ENCODE measurements at places on chromosomes 16 and 17.

- peak; percentile 55 for DNase-seq
Measured at GRCh38 chr16:66229651-66230050, 136.8 kb upstream of the CDH5 start.

DNA sequence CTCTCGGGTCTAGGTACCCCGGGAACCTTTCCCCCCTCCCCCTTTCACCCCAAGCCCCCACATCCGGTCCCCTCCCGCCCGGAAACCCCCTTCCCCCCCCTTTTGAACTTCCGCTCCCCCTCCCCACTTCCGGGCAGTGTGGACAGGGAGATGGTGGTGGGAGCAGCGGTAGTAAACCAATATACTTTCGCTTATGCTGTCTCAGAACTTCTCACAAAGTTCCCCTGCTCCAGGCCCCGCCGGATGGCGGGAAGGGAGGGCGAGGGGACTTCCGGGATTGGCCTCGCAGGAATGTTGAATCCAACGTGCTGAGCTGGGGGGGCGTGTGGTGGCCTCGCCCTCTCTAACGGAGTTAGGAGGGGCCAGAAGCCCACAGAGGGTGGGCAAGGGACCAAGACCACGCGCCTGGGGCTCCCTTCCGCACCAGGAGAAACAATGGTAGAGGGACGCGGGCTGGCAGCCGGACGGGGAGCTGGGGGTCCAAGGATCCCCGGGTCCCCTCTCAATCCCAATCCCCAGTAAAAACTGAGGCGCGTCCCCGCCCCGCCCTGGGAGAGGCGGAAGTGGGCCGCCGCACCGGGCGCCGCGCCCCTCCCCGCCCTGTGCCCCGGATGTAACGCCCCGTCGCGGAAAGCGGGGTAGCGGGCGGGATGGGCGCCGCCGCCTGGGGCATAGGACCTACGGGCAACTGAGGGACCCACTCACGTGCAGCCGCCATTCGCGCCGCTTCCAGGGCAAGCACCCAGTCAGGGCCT, 742 bp downstream of the PFN1 start:
- DNase-seq: peak; percentile 79

GRCh38 chr17:66426397-66427033, 124.1 kb downstream of the PRKCA start:
- peak; percentile 59 for DNase-seq

- DNase-seq: no peak
Measured at GRCh38 chr17:70307430-70308225, 138.3 kb downstream of the KCNJ2 start.

- no peak for DNase-seq
Measured at GRCh38 chr16:80594756-80595155, 54.0 kb downstream of the DYNLRB2 start.

- peak; percentile 80 for DNase-seq
Measured at GRCh38 chr16:59632276-59632855, 898.2 kb upstream of the GOT2 start.

DNA sequence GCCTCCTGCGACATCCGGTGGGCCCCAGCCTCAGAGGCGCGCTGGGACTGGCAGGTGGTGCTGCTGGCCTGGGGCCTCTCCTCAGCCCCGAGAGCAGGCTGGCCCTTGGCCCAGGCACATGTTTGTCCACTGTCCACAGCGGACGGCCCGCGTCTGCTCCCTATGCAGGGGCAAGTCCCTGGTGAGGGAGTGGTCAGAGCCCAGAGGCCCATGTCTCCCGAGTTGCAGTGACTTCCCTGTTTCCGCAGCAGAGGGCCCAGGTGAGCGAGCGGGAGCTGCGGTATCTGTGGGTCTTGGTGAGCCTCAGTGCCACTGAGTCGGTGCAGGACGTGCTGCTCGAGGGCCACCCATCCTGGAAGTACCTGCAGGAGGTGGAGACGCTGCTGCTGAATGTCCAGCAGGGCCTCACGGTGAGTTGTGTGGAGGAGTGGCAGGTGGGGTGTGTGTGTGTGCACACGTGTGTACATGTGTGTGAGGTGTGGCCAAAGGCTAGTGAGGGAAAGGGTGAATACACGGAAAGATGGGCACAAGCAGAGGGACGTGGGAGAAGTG, 10.4 kb downstream of the IL34 start:
- no peak for DNase-seq

GRCh38 chr16:4426021-4426684, 485 bp downstream of the DNAJA3 start:
- peak; percentile 52 for DNase-seq

- DNase-seq: no peak
Measured at GRCh38 chr16:72493716-72494415, 321.9 kb upstream of the PMFBP1 start.

- no peak for DNase-seq
Measured at GRCh38 chr17:31798205-31798724, 60.8 kb downstream of the COPRS start.

GRCh38 chr16:72560617-72561016, 388.7 kb upstream of the PMFBP1 start:
- DNase-seq: no peak

DNA sequence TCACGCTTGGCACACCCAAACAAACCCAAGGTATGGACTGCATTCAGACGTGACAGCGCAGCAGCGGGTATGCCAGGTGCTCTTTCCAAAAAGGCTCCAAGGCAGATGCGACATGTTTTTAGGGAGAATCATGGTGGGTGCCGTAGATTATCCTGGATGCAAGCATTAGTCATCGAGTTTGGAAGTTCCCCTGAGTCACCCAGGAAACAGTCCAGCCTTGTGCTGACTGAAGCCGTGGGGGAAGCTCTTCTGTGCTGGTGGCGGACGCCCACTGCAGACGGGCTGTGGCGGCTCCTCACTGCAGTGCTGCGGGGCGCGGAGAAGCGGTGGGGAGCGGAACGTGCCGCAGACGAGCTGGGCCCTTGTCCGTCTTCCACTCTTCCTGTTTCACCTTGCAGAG, 13.9 kb downstream of the JPT2 start:
- no peak for DNase-seq

GRCh38 chr17:73140566-73140965, 24.2 kb upstream of the SSTR2 start:
- no peak for DNase-seq

- peak; percentile 26 for DNase-seq
Measured at GRCh38 chr16:56675685-56676210, 6.1 kb downstream of the MT1H start.
